Thoracic aorta endothelial cell (primary cell): ENCODE measurements at places on chromosomes 12 and 14. TPM values are rescaled to one million over a fixed set of nuclear protein-coding genes. Genes with fewer than 3 reads are reported as not detected.

Gene CD4
- total RNA-seq, result not detected in 2 replicates

Gene PDZRN4
- not detected in 2 replicates for total RNA-seq

Gene POTEG
- total RNA-seq, result not detected in 2 replicates

Gene CMTM5
- not detected in 2 replicates for total RNA-seq

Gene TAS2R10
- 1.1 TPM in 2 replicates for total RNA-seq

Gene CIDEB
- total RNA-seq, result 2.7 and 3.0 TPM in 2 replicates
